ENCODE measurements at places on chromosomes 5 and 9. TPM values are rescaled to one million over a fixed set of nuclear protein-coding genes. Genes with fewer than 3 reads are reported as not detected.

DNA sequence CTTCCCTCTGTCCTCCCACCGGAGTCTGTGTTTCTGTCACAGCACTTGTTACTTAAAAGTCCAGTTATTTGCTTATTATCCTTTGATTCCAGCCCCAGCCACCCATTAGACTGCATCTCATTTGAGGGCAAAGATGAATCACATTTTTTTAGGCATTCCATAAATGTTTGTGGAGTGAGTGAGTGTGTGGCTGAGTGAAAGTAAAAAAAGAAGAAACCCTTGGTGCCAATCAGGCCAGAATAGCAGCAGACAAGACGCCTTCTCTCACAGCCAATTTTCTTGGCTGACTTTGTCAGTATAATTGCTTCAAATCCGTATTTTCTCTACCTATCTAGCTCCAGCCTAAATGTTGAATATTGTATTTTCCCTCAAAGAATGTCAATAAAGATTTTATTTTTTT is 613.0 kb upstream of the WWC1 start:
- no peaks in the 10 kb centered on the region for H3K27me3 ChIP-seq
- DNase-seq, result no peak
- no peak overlapping the region for H3K27ac ChIP-seq
- H3K4me1 ChIP-seq, result no peaks in the 10 kb centered on the region

The MSX2 gene
- not detected for total RNA-seq

- H3K27me3 ChIP-seq, result no peaks in the 10 kb centered on the region
- no peak overlapping the region for H3K27ac ChIP-seq
- no peak for DNase-seq
- H3K4me1 ChIP-seq, result peaks cover 4% of the 10 kb centered on the region
- H3K4me3 ChIP-seq, result no peak overlapping the region
Measured at GRCh38 chr5:134995850-134996402, 28.2 kb downstream of the CATSPER3 start.

The CCDC180 gene
- 5.8 TPM for total RNA-seq

- DNase-seq, result no peak
- peaks cover 6% of the 10 kb centered on the region for H3K4me1 ChIP-seq
- no peak overlapping the region for H3K4me3 ChIP-seq
Measured at GRCh38 chr9:108270051-108270450, 585.7 kb downstream of the ACTL7B start.

The SPTLC1 gene
- 74.7 TPM for total RNA-seq

DNA sequence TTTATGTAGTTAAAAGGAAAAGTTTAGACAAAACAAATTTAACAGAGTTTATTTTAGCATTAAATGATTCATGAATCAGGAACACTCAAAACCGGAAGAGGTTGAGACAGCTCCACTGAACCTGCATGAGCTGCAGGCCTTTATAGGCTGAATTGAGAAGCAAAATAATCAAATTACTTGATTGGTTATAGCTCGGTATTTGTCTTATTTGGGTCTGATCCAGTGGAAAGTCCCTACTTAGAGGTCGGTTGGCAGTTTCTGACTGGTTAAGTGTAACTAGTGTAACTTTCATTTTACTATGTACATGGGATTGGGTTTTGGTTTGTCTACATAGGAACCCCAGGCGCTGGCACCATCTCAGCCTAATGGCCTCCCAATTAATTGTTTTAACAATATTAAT is 74.1 kb upstream of the PIK3R1 start:
- peaks cover 30% of the 10 kb centered on the region for H3K4me1 ChIP-seq
- no peaks in the 10 kb centered on the region for H3K27me3 ChIP-seq
- no peak for DNase-seq
- H3K27ac ChIP-seq, result peak overlapping the region; percentile 21
- no peaks in the 10 kb centered on the region for H3K36me3 ChIP-seq
- H3K4me3 ChIP-seq, result peak overlapping the region; percentile 25

- DNase-seq, result peak; percentile 76
- peaks cover 31% of the 10 kb centered on the region for H3K4me1 ChIP-seq
- peak within 1 kb of the TSS; percentile 92 for H3K27ac ChIP-seq
- no peaks in the 10 kb centered on the region for H3K36me3 ChIP-seq
Measured at GRCh38 chr9:33167084-33167971, at the start of gene B4GALT1. Gene B4GALT1, minus strand, starts transcription at chr9:33167336. Its CDS starts 167 bp downstream, at chr9:33167169.

GRCh38 chr9:129084087-129084486 is 3.2 kb downstream of the DOLPP1 start:
- no peak for DNase-seq
- no peak overlapping the region for H3K27ac ChIP-seq
- peaks cover 7% of the 10 kb centered on the region for H3K4me1 ChIP-seq
- peaks cover 18% of the 10 kb centered on the region for H3K36me3 ChIP-seq
- no peak overlapping the region for H3K4me3 ChIP-seq

The PCDHB16 gene
- total RNA-seq, result 11.6 TPM

All from thoracic aorta (tissue), 2 donors.